ENCODE measurements at places on chromosomes 4 and X.

DNA sequence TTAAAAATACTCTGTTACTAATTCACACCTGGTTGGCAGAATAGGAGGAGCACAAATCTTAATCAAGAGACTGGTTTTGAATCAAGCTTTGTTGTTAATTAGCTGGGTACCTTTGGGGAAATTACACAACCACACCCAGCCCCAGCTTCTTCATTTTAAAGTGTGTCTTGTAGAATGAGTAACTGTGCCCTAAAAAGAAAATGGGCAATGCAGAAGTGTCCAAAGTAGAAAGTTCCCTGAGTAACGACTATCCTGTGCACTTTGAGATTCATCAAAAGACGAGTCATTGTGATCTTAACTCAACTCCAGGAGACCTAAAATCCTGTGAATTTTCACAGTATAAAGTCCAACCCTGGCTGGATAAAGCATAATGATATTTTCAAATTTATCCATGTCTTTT lies 792.3 kb upstream of the HS3ST1 start:
- no peak for DNase-seq

DNA sequence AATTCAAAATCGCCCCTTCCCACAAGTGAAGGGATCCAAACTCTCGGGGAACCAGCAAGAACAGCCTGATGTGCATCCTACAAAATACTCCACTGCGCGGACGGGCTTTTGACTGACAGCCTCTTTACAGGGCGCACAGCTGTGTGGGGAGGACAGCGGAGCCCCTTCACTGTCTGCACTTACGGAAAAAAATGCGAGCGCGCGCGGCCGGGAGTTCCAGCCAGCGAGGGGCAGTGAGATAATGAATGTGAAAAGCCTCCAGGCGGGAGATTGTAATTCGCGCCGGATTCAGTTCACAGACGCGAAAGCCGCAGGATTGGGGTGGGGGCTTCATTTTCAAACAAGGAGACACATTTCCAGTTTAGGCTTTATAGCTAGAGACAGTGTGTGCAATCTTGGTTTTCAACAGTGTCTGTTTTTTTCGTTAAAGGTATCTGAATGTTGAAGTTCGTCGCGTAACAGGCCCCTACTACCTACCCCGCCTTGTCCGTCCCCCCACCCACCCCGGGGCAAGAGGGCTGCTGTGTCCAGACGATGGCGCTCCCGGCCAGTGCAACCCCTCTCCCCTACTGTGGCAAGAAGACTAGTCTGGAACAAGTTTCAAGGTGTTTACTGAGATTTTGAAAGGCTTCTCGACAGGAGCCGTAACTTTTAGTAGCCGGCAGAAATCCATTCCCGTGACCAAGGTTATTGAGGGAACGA lies 1.7 kb upstream of the GPR50 start:
- no peak for DNase-seq

DNA sequence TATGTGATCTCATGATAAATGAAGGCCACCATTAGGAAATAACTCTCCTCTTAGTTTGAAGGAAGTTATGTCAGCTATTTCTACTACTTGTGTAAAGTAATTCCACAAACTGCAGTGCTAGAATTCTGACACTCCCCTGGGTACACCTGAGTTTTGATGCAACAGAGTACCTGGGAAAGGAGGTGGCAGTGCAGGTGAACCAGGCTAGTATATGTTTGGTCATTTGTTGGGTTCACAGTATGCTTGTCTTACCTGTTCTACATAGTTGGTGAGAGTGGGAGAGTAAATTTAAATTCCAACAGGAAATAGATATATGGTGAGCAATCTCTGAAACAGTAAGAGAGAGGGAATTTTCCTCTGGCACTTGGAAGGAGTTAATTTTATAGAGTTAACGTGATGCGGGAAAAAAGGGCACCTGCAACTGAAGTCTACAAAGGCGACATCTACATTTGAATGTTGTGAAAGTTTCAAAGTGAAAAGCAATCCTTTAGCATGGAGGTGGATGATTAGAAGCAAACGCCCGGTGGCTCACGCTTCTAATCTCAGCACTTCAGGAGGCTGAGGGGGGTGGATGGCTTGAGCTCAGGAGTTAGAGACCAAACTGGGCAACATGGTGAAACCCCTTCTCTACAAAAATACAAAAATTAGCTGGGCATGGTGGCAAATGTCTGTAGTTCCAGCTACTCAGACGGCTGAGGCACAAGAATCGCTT lies 8.3 kb upstream of the SLC10A6 start:
- DNase-seq, result no peak

DNA sequence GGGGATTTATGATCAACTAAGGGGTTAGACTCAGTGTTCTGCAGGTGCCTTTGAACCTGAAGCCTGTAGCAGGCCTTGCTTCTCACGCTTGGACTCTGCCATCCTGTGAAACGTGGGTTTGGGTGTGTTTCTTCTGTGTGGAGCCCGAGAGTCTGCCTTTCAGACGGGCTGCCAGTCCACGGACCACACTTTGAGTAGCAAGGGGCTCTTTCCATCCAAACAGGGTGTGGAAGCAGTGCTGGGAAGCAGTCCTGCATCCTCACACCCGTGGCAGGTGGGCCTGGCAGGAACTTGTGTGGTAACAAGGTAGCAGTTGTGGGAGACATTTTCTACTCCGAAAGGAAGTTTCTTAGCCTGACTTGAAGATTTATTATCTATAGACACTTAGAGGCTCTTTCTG lies 22.7 kb downstream of the RGS12 start:
- no peak for DNase-seq

DNA sequence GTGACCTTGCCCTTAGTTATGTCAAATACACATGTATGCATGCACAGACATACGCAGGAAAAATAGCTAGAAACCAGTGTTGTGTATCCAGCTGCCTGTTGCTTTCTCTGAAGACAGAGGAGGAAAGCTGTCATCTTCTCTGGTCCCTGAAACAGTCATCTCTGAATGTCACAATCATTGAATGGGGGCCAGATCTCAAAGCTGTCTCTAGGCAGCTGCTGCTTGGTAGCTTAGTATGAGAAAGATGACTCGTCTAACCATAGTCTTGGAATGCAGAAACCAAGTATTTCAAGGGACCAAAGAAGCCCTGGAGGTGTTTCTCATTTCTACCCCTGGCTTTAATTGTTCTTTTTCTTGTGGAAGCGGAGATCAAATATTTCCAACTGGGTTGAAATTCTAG lies 4.0 kb downstream of the GRIA3 start:
- DNase-seq, result no peak

- no peak for DNase-seq
These were observed 115.8 kb upstream of the INPP4B start for GRCh38 chr4:142961866-142962265.

DNA sequence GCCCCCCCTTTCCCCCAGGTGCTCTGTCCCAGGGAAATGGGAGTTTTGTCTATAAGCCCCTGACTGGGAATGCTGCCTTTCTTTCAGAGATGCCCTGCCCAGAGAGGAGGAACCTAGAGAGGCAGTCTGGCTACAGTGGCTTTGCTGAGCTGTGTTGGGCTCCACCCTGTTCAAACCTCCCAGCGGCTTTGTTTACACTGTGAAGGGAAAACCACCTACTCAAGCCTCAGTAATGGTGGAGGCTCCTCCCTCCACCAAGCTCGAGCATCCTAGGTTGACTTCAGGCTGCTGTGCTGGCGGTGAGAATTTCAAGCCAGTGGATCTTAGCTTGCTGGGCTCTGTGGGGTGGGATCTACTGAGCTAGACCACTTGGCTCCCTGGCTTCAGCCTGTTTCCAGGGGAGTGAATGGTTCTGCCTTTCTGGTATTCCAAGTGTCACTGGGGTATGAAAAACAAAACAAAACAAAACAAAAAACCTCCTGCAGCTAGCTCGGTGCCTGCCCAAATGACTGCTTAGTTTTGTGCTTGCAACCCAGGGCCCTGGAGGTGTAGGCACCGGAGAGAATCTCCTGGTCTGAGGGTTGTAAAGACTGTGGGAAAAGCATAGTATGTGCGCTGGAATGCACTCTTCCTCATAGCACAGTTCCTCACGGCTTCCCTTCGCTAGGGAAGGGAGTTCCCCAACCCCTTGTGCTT lies 41.7 kb downstream of the ITM2A start:
- DNase-seq, result no peak

GRCh38 chr4:28259951-28260350 lies 1399.3 kb downstream of the STIM2 start:
- no peak for DNase-seq

- DNase-seq, result no peak
These were observed 642.2 kb downstream of the C4orf33 start for GRCh38 chr4:129738175-129738574.
